ENCODE measurements at places on chromosomes 7 and 10. TPM values are rescaled to one million over a fixed set of nuclear protein-coding genes. Genes with fewer than 3 reads are reported as not detected.

DNA sequence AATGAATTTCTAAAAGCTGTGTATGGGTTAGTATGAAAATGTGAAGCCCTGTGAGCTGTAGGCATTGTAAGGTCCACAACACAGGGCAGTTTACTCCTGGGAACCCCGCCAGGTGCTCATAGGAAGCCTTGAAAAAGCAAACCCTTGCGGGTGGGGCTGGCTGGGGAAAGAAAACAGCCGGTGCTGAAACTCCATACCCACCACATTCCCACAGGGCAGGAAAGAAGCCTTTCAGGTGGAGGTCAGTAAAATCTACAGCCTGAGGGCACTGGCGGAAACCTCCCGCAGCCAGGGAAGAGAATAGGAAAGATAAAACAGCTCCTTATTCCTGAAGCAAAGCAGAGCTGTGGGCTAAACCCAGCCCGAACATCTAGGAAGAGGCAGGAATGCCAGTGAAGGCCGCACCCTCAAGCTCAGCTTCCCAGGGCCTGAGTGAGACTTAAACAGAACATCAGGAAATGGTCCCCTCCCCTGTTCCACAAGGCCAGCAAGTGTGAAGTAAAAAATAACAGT is 34.7 kb downstream of the PODXL start:
- peaks cover 16% of the 10 kb centered on the region for H3K27me3 ChIP-seq
- no peak overlapping the region for H3K27ac ChIP-seq
- H3K36me3 ChIP-seq: no peaks in the 10 kb centered on the region
- H3K4me3 ChIP-seq: peak overlapping the region; percentile 31
- peaks cover 12% of the 10 kb centered on the region for H3K4me1 ChIP-seq
- no peak for DNase-seq

DNA sequence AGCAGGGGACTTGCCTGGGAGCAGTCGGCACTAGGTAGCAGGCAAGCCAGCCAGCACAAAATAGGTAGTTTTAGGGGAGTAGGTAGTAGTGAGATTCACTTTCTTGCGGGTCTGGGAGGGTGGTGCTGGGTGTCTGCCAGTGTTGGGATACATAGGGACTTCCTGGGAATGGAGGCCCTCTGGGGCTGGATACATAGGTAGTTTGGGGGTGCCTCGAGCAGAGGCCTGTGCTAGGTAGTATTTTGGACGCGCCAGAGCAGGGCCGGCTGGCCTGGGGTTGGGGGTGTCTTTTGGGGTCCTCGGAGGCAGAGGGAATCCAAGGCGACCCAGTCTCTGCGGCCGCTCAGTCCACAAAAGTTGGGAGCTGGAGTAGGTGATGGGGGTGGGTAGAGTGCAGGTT is 2.0 kb upstream of the HOXA3 start:
- peaks cover 5% of the 10 kb centered on the region for H3K36me3 ChIP-seq
- peak overlapping the region; percentile 75 for H3K27ac ChIP-seq
- H3K4me3 ChIP-seq: no peak overlapping the region

Gene C1QL3
- 0.21 TPM for total RNA-seq

GRCh38 chr7:137960020-137960419 is 41.9 kb downstream of the CREB3L2 start:
- H3K4me1 ChIP-seq: peaks cover 14% of the 10 kb centered on the region
- peaks cover 13% of the 10 kb centered on the region for H3K36me3 ChIP-seq
- no peaks in the 10 kb centered on the region for H3K27me3 ChIP-seq
- no peak overlapping the region for H3K27ac ChIP-seq
- no peak overlapping the region for H3K4me3 ChIP-seq
- no peak for DNase-seq

Gene GBX1
- total RNA-seq: not detected

DNA sequence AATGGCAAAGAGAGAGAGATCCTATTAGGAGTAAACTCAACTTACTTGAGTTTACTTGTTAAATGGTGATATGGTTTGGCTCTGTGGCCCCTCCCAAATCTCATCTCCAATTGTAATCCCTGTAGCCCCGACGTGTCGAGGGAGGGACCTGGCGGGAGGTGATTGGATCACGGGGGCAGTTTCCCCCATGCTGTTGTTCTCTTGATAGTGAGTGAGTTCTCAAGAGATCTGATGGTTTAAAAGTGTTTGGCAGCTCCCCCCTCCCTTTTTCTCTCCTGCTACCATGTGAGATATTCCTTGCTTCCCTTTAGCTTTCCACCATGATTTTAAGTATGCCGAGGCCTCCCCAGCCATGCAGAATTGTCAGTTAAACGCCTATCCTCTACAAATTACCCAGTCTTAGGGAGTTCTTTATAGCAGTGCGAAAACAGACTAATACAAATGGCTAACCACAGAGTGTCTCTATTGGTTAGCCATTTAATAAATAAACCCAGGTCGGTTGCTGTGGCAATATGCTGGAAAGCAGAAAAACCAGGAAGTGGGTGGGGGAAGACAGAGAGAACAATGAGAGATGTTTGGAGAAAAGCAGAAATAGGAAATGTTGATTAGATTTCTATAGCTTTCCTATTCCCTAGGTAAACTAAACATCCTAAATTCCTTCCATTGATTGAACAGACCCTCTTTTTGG is 3.0 kb upstream of the STMP1 start:
- peaks cover 5% of the 10 kb centered on the region for H3K36me3 ChIP-seq
- DNase-seq: no peak
- H3K4me1 ChIP-seq: peaks cover 17% of the 10 kb centered on the region
- no peak overlapping the region for H3K4me3 ChIP-seq
- H3K27ac ChIP-seq: no peak overlapping the region

DNA sequence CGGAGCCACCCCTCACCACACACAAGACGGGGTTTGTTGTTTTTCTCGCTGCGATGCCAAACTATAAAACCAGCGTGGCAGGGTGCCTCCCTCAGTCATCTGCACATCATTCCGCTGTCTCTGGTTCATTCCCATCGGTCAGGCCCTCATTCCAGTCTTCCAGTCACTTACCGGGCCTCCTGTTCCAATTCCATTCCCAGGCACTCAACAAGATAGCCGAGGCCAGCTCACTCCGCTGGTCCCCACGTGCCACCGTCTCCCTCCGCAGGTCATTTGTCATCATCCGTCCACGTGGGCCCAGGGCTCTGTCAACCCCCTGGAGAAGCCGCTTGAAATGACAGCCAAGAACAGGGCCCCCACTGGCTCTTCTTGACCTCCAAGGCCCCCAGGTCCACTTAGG is 6.1 kb upstream of the TMEM184A start:
- DNase-seq: no peak
- no peaks in the 10 kb centered on the region for H3K4me1 ChIP-seq
- H3K27ac ChIP-seq: no peak overlapping the region
- no peak overlapping the region for H3K4me3 ChIP-seq

GRCh38 chr7:150361402-150361801 is 7.2 kb upstream of the REPIN1 start:
- H3K4me1 ChIP-seq: peaks cover 46% of the 10 kb centered on the region
- no peaks in the 10 kb centered on the region for H3K36me3 ChIP-seq
- H3K27ac ChIP-seq: no peak overlapping the region
- no peak overlapping the region for H3K4me3 ChIP-seq

- no peaks in the 10 kb centered on the region for H3K36me3 ChIP-seq
- H3K27ac ChIP-seq: no peak overlapping the region
- DNase-seq: no peak
- peaks cover 12% of the 10 kb centered on the region for H3K4me1 ChIP-seq
- H3K27me3 ChIP-seq: no peaks in the 10 kb centered on the region
Observed at GRCh38 chr7:87510411-87510875, 35.0 kb upstream of the ABCB4 start.

- H3K4me3 ChIP-seq: no peak overlapping the region
- no peak for DNase-seq
Observed at GRCh38 chr7:102189756-102190155, 96.9 kb upstream of the SH2B2 start.

Data from activated CD4-positive, alpha-beta T cell treated with anti-CD3 and anti-CD28 coated beads, Interleukin-2, amount 10 ng/mL, durations not matched to agents 24 days and 14 days (primary cell).